ENCODE measurements at places on chromosomes 12 and 14.

DNA sequence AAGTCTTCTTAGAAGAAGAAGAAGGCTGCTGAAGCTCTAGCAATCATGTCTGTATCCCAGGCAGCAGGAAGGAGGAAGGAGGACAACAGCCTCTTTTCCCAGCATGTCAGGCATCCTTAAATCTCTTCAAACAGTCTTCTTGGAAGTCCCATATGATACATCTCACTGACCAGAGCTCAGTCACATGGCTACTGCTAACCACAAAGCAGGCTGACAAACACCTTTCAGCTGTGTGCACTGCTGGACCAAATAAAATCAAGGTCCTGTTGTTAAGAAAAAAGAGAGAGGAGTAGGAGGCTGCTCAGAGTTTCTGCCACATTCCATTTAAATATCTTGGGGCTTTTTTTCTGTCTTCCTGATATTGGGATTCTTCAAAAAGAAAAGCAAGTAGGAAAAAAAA lies 203.4 kb upstream of the PELI2 start:
- peak; percentile 10 for DNase-seq

DNA sequence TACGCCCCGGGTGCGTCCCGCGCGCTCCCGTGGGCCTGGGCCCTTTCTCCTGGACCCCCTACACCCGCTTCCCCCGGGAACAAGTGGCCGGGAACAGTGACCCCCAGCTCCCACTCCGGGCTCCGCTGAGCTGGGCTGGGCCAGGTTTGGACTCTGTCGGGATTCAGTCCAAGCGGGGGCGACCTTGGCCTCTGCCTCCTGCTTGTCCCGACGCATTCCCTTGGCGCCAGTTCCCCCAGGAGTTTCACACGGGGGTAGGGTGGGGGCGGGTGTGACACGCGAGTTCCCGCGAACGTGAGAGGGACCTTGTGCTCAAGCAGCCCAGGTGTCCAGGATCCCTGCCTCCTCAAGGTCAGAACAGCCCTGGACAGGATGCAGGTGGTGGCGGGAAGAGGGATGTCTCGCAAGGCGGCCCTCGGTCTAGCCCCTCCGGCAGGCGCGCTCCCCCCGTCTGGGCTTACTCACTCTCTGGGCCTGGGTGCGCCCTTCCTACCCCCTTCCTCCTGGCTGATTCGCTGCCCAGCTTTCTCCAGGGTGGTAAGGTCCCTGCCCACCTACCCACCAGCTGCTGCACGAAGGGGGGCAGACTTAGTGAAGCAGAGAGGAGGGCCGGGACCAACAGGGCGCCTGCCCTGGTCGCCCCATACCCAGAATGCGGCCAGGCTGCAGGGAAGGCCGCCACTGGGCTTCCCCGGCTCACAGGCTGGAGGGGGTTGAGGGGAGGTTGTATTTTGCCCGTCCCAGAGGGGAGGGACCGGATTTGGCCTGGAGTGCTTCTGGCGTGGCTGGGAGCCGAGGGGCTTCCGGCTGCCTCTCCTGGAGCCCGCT lies 862 bp downstream of the CRIP2 start:
- peak; percentile 64 for DNase-seq

DNA sequence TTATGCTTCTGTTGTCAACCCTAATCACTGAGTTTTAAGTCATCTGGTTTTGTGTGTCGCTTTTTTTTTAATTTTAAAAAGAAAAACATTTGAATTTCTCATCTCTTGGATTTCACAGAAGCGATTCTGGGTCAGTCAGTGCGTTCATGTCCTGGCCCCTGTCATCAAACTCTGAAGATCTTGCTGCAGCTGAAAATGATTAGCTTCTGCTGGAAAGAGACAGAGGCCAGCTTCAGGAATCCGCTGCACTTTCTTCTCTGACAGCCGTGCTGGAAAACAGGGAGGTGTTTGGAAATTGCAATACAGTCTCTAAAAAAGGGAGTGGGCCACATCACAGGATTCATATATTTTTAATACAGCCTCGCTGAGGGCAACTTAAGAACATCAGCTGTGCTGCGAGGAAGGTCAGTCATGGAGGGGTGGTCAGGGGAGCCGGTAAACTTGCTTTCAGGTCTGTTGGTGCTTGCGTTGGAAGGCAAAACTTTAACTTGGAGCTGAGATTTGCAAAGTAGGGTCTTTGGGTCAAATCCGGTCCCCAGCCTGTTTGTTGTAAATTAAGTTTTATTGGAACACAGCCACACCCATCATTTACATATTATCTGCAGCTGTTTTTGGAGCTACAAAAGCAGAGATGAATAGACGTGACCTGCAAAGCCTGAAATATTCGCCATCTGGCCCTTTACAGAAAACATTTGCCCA lies 190.8 kb downstream of the AACS start:
- no peak for DNase-seq

DNA sequence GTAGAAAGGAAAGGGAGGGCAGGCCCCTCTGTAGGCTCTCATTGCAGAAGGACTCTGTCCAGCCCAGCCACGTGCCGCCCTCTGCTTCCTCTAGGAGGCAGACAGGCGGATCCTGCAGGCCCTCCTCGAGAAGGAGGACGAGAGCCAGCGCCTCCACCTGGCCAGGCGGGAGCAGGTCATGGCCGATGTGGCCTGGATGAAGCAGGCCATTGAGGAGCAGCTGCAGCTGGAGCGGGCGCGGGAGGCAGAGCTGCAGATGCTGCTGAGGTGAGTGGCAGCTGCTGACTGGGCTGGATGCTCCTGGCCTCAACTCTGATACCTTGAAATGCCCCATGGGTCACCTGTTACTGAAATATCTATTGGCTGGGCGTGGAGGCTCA lies 10.9 kb downstream of the TCHP start:
- peak; percentile 31 for DNase-seq

- DNase-seq: no peak
Observed at GRCh38 chr12:42660117-42660516, 70.6 kb upstream of the PRICKLE1 start.

DNA sequence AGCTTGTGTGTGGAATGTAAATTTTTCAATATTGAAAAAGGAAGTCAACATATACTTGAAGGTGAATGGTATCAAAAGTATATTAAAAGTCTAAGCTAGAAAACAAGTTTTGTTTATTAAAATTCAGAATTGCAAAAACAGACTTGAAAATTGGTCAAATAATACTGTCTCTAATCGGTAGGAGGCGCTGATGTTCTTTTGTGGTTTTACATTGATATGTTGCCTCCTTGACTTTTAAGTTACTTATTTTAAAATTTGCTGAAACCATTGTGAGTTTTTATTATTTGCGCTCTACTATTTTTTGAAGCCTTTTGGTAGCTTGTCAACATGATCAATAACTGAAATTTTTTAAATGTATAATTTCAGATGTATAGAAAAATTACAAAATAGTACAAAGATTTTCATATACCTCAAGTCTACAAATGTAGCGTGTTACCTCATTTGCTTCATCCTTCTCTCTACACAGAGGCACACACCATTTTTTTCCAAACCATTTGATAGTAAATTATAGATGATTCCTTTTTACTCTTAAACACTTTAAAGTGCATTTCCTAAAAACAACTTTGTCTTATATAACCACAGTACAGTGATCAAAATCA lies 6.9 kb downstream of the RTRAF start:
- DNase-seq: peak; percentile 80

DNA sequence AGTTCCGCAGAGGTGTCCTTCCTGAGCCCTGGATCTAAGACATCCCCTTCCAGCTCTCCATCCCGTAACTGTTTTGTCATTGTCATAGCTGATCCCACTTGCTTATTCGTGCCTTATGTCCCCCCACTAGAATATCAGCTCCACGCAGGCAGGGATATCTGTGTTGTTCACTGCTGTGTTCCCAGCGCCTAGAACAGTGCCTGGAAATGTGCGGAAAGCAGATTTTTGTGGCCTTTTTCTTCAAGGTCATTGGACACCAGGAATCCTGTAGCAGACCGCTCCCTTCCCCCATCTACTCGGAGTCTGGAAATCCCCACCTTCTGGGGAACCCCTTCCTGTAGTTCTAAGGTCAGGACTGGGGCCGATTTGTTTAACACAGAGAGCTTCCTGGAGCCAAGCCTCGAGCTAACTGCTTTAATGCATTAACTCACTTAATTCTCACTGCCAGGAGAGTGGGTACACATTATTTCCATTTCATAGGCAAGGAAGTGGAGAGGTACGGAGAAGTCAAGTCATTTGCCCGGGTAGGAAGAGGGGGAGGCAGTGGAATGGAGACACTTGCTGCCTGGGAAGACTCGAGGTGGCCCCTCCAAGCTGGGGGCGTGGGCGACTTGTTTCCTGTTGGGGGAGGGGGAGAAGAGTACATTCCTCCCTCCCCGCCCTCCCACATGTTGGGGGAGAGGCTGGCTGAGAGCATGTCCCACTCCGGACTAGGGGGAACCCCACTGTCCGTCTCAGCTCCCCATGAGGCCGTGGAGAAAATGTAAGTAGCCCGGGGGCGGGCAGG lies 1.2 kb upstream of the SH2B3 start:
- DNase-seq: peak; percentile 35

- peak; percentile 97 for DNase-seq
Observed at GRCh38 chr12:114848666-114849065, 164.7 kb upstream of the TBX3 start.

DNA sequence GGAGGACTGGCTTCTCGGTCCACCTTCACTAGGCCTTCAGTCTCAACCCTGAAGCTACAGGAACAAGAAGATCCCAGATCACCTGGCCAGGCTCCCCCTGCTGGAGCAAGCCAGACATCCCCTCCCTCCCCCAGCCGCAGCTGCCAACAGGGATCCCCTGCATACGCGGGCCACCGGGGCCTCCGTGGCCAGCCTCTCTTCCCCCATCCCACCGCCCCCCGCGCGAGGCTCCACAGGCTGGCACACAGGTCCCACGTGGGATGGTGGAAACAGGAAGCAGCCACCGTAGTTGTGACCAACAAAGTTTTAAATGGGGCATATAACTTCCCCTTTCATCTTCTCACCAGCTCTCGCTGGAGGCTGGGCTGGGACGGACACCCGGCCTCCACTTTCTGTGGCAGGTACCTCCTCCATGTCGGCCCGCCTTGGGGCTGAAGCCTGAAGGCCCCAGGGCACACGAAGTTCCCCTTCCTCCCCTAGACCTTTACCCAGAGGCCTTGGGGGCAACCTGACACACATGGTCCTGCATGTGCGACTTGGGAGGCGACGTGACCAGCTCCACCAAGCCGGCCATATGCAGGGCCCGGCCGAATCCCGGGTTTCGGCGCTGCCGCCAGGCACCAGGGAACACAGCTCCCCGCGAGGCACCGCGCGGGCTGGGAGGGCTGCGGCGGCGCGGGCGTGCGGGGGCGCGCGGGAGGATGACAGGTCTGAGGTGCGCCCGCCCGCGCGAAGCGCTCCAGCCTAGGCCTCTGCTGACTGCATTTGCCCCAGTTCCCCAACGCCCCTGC lies 44.4 kb upstream of the PNMA1 start:
- DNase-seq: peak; percentile 68

DNA sequence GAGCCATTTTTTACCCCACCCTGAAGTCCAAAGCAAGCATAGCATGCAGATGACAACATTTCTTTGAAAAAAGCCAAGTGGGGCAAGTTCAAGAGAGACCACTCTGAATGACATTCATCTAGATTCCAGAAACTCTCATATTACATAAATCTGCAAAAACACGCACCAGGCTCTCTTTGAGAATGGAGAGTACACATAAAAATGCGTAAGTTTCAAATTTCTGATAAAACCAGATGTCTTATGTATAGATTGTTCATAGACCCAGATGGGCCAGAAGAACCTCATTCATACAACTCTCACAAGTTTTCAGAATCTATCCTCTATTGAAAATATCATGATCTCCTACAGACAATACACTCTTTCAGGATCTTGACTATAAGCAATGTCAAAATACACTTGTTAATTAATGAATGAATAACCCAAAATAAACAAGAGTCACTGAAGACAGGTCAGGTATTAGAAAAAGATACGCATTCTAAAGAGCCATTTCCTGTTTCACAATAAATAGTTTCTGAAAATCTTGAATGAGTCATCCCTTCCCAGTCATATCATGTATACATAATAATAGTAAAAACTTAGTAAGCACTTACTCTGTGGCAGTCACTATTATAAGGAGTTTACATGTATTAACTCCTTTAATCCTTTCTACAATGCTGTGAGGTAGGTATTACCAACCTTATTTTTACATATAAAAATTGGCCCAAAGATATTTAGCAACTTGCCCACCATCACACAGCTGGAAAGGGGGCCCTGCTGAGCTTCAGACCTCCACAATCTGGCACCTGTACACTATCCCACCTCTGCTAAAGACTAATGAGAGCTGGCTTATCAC lies 72.0 kb downstream of the PPP2R5E start:
- DNase-seq: peak; percentile 78

- no peak for DNase-seq
Observed at GRCh38 chr14:104253901-104254353, 115.5 kb downstream of the KIF26A start.

GRCh38 chr14:95126906-95127530 lies 30.3 kb downstream of the DICER1 start:
- no peak for DNase-seq

DNA sequence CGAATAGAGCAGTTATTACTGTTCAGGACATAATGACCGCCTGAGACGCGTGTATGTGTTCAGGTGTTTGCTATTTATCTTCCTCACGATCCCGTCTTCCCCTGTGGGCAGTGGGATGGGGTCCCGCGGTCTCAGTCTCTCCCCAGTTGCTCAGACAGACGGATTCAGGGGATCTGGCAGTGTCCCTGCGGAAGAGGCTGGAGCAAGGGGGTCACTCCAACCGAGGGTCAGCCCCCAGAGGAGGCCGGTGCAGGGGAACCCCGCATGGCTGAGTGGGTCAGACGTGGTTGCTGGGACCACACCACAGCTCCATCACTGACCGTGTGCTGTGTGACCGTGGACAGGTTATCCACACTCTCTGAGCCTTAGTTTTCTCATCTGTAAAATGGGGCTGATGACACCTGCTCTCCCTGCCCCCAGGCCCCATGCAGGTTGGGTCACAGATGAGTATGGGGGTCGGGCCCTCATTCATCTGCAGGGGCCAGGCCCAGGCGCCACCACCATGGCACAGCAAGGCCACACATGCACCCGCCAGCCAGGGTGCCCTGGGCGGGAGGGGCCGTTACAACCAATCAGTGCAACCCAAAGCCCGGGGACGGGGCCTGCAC lies 5.2 kb downstream of the MMP17 start:
- no peak for DNase-seq

DNA sequence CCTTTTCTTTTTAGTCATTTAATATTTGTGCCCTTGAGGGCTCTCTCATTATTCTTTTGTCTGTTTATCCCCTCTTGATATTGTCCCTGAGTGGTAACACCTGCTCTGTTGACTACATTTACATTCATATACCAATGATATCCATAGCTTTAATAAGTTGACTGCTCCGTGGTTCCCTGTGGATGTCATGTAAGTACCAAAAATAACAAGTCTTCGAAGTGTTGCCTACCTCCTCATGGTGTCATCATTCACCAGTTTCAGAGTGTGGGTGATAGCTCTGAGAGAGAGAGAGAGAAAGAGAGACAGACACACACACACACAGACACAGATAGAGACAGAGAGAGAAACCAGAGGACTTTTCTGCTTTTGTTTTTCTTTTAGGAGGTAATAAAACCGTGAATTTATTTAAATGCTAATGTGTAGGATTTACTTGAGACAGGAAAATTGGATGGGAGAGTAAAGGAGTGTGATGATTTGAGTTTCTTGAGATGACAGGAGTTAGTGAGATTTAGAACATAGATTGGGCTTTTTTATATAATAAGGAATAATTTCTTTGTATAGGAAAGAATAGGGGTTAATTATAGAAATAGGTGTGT lies 52.2 kb downstream of the PAPOLA start:
- DNase-seq: no peak

GRCh38 chr14:49249022-49249421 lies 337.2 kb downstream of the RPS29 start:
- peak; percentile 26 for DNase-seq
